ENCODE measurements at places on chromosomes 4 and X. TPM values are rescaled to one million over a fixed set of nuclear protein-coding genes. Genes with fewer than 3 reads are reported as not detected.

NLGN3 gene
- total RNA-seq = 0.36 TPM

GYPB gene
- not detected for total RNA-seq

DNA sequence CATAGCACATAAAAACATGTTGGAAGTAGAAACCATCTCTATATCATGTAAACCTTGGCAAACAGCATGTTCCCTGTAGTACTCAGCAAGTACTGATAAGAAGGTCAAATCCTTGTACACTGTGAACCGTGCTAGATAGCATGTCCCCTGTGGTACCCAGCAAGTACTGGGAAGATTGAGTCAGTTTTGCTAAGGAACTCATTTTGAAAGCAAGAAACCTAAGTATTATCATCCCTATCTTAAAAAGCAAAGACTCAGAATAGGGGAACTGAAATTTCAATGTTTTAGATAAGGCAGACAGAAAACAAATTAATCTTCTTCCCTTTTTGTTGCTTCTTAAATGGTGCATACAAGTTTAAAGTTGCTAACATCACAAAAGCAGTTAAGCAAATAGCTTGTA is 180.2 kb downstream of the RBM46 start:
- no peak for DNase-seq

- DNase-seq = no peak
Observed at GRCh38 chr4:139607502-139608060, 51.6 kb upstream of the SETD7 start.

DNA sequence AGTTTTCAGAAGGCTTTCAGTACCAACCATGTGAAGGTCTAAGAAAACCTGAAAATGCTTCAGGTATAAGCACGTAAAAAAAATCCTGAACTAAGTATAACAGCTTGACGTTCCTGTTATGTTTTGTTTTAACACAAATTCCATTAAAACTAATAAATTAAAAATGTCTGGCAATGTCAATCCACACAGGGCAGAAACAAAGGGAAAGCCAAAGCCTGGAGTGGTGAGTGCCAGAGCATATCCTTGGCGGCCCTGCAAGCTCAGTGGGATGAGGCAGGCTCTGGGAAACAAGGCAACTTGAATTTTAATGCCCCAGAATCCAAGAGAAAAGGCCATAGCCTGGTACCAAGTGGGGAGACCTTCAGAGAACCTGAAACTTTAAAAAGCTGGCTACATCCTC is 78.2 kb downstream of the EPHA5 start:
- DNase-seq = no peak
